ENCODE measurements at places on chromosomes 5 and 9.

- DNase-seq: no peak
Observed at GRCh38 chr5:148014276-148014675, 49.5 kb upstream of the SPINK5 start.

DNA sequence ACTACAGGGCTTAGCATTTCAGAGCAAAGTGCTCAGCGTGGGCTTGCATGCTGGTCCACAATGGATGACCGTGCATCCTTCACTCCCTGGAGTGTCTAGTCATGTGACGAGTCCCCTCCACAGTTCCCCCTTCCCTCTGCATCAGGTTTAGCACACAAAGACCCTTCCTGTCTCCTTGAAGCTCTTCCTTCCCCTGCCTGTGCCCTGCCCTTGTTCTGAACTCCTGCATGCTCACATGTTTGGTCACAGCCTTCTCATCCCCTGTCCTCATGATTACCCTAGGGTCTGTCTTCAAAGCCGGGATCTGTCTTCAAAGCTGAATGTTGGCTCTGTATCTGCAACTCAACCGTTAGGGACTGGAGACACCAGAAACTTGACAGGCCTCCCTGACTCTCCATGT lies 388.9 kb downstream of the SEMA5A start:
- DNase-seq: peak; percentile 6

GRCh38 chr5:177249761-177250537 lies 53.6 kb downstream of the RAB24 start:
- DNase-seq: no peak

GRCh38 chr9:114867327-114867726 lies 61.5 kb upstream of the TNFSF15 start:
- DNase-seq: no peak

DNA sequence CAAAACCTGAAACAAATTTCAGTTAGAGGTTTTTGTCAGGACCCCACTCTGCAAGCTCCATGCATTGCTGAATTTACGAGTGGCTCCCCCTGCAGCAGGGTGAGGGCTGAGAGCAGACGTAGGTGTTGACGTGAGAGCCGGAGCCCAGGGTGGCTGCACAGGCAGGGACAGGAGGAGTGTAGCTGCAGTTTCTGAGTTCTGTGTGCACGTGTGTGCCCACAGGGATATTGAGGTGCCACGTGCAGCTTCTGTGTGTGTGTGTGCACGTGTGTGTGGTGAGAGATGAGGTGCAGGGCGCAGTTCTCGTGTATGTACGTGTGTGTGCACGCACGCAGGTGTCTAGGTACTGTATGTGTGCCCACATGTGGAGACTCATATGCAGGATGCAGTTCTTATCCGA lies 14.6 kb downstream of the PLEKHG4B start:
- no peak for DNase-seq

DNA sequence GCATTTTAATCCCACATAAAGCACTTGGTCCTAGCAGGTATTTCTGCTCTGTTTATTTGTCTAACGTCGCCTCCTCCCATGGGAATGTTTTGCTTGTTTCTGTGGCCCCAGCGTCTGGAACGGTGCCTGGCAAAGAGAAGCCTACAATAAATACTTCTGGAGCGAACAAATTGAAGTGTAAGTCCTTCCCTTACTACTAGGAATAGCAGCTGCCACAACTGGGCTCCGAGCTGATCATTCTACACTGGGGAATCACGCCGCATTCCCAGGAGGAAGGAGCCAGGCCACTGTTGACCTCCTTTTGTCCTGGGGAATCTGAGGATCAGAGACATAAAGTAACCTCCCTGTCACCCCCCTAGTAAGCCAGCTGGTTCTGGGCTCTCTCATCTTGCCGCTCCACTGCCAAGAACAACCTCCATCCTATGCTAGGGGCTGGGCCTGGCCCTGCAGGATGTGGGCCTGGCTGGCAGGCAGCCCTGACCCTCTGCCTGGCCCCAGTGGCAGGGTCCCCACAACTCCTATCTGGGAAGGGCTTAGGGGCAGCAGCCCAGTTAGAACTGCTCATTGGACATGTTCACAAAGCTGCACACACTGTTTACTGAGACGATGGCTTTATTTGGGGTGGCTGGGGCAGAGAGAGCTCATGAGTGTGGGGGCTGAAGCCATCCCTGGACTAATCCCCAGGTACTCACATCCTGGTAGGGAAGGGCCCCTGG lies 82.8 kb downstream of the GTF3C4 start:
- no peak for DNase-seq

- DNase-seq: peak; percentile 86
Observed at GRCh38 chr5:162248107-162248713, 180.6 kb downstream of the GABRG2 start.

- DNase-seq: no peak
Observed at GRCh38 chr9:14710804-14711203, 11.7 kb downstream of the CER1 start.

- DNase-seq: no peak
Observed at GRCh38 chr9:22052376-22052945, 43.4 kb upstream of the CDKN2B start.

- no peak for DNase-seq
Observed at GRCh38 chr9:121865884-121866283, 214.4 kb downstream of the DAB2IP start.

DNA sequence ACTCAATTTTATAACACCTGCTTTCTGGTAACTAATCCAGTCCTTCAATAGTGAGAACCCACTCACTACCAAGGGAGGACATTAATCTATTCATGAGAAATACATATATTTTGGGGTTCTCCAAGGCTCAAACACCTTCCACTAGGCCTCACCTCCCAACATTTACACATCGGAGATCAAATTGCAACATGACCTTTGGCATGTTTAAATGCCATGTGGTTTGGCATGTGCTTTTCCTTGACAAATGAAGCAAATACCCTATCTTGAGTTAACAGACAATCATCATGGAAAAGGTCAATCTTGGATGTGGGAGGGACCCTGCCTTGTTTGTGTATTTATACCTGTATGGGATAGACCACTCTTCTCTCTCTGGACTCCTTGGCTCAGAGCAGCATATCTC lies 21.9 kb upstream of the SPINK14 start:
- DNase-seq: no peak

GRCh38 chr5:43315263-43315662 lies 2.1 kb upstream of the HMGCS1 start:
- DNase-seq: peak; percentile 18

GRCh38 chr5:862367-863243 lies 11.8 kb upstream of the ZDHHC11 start:
- DNase-seq: no peak

GRCh38 chr5:172175263-172175719 lies 12.7 kb downstream of the STK10 start:
- DNase-seq: no peak

DNA sequence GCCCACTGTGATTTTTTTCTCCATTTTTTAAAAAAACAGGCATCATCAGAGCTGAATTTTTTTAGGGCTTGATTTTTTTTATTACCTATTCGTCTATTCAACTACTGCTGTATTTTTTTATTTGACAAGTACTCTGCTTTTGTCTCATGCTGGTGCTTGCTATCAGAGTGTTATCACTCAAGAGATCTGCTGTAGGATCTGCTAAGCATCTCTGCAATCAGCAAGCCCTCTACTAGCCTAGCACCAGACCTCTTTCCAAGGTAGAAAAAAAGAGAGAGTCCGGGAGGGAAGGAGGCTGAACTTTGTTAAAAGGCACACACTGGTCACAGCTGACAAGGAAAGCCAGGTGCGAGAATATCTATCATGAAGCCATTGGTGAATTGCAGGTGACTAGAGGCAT lies 413.8 kb upstream of the CCNH start:
- DNase-seq: peak; percentile 22

DNA sequence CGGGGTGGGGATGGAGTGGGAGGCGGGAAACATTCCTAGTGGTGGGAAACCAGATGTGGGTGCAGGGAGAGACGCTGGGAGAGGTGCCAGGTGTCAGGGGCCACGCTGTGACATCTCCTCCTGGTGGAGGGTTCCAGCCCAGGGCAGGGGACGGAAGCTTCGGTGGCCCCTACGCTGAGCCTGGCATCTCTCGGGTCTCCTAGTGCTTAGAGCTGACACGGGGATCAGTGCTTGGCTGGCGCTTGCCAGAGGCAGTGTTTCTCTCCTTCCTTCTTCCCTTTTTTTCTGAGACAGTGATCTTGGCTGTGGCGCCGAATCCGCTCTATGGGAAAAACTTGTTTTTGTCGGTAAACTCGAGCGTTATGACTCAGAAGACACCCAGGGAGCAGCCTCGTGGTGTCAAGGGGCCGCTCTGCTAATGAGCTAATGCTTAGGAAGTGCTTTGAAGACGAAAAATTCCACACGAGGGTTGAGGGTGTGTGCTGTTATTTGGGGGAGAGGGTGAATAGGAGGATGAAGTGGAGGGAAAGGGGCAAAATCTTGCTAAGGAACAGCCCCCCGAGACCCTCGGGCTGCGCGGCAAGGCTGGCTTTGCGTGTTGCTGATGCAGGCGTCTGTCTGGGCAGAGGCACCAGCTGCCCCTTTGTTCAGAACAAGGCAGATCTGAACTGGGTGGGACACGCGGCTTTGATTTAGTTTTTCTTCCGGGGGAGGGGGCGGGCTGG lies 20.4 kb upstream of the IER5L start:
- peak; percentile 72 for DNase-seq

- no peak for DNase-seq
Observed at GRCh38 chr5:126056352-126056751, 366.9 kb upstream of the GRAMD2B start.

GRCh38 chr5:151406322-151406947 lies 41.0 kb upstream of the SLC36A1 start:
- DNase-seq: peak; percentile 84

DNA sequence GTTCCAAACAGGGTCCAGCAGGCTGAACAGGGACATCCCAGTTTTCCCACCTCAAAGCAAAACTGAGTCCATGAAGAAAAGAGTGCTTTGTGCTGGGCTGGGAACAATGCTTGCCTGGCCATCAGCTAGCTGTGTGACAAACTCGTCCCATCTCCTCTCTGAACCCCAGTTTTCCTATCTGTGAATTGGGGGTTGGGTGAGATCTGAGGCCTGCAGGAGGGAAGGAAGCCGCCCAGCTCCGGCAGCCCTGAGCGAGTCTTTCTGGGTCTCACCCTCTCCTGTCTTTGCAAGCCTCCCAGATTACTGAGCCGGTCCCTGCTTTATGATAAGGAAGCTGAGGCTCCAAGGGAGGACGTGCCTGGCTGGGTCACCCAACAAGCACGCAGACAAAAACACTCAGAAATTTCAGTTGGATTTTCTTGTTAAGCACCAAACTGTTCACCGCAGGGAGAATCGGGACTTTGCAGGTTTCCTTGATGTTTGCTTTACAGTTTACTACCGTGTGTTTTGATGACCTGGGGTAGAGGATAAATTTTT lies 82.6 kb upstream of the LMX1B start:
- DNase-seq: peak; percentile 19

GRCh38 chr9:114049441-114050225 lies 28.5 kb downstream of the AMBP start:
- no peak for DNase-seq

GRCh38 chr9:20848490-20848889 lies 164.4 kb downstream of the FOCAD start:
- no peak for DNase-seq

DNA sequence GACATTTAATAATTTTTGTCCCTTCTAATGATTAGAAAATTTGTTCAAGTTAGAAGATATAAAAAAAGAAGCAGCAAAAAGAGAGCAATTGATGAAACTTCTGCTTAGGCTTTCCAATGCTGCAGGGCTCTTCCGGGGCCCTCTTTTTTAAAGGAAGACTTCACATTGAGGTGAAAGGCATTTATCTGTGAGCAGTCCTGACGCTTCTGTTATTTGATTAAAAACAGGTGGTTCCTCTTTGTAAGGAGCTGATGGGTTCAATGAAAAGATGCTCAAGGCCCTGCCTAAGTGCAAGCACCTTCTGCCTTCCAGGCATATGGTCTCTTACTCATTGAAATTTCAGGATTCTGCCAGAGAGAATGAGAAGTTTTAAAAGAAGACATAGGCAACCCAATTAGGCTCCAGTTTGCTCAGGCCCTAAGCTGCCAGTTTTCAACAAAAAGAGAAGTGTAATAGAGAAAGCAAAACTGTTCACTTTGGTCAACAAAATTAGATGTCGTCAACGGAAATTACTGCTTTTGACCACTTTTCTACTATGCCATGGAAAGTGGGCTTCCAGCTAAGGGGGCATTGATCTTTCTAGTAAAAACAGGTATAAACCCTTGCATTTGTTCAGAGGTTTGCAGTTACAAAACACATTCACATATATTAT lies 100.2 kb downstream of the INSYN2B start:
- DNase-seq: no peak

GRCh38 chr5:56170557-56170956 lies 62.6 kb downstream of the ANKRD55 start:
- DNase-seq: no peak

DNA sequence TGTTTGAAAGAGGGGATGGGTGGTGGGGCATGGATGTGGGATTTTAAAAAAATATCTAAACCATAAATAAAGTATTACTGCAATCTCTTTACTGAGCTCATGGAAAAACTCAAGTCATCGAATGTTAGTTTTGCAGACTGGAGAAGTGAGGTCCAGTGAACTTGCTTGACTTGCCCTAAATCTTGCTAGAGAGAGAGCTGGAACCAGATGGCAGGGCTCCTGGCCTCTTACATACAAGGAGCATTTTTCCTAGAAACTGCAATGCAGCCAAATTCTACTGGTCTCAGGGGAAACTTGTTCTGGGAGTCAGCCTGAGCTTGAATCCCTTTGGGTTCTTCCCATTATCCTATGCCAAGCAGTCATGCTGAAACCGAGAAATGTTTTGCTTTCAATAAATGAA lies 2.9 kb upstream of the TGFBI start:
- no peak for DNase-seq

DNA sequence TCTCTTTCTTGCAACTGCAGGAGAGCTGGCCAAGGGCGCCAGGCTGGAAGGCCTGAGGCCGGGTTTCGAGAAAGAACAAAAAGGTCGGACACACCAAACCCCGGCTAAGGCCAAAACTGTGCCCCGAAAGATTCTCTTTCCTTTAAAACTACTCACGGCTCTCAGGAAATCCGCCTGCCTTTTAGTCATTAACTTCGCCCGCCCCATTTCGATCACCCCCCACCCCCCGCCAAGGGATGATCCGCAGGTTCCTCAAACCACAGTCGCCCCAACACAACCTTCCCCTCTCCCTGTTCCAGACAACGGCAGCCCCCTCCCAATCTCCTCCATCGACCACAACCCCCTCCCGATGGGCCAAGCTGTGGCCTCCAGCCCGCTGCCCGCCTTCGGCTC lies 536 bp downstream of the FEM1C start:
- no peak for DNase-seq

- peak; percentile 26 for DNase-seq
Observed at GRCh38 chr5:148540647-148541046, 113.7 kb downstream of the HTR4 start.

GRCh38 chr5:68176802-68177479 lies 38.6 kb upstream of the PIK3R1 start:
- DNase-seq: peak; percentile 51

- DNase-seq: no peak
Observed at GRCh38 chr9:96519095-96519494, 69.1 kb downstream of the HABP4 start.

GRCh38 chr5:61666064-61666621 lies 334.1 kb downstream of the ZSWIM6 start:
- no peak for DNase-seq

DNA sequence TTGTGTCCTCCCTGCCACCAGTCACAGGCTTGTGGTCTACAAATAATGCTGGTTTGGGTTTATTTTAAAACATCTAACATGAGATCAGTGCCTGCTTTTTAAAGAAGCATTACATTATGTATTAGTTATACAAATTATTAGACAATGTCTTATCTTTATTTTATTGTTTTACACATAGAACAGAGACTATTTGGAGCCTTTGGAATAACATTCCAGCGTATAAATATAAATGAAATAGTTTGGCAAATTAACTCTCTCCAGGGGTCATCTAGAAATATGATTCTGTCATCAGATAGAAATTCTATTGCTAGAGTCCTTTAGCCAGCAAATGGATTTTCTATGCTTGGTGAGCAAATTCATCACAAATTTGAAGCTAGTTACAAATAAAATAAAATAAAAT lies 22.4 kb downstream of the MAP1B start:
- no peak for DNase-seq

Measured in mesendoderm (in vitro differentiated cells).